ENCODE measurements at places on chromosomes 12 and 14. TPM values are rescaled to one million over a fixed set of nuclear protein-coding genes. Genes with fewer than 3 reads are reported as not detected.

The DHH gene
- 1.6 TPM for total RNA-seq

The OTOGL gene
- 0.37 TPM for total RNA-seq

The SERPINA10 gene
- total RNA-seq, result not detected

The TMTC3 gene
- 22.0 TPM for total RNA-seq

The LRTM2 gene
- total RNA-seq, result not detected

The SCNN1A gene
- total RNA-seq, result 13.3 TPM

GRCh38 chr14:104303705-104304425 is 165.5 kb downstream of the KIF26A start:
- DNase-seq, result no peak

- no peak for DNase-seq
Measured at GRCh38 chr12:109295764-109296425, 13.2 kb downstream of the FOXN4 start.

DNA sequence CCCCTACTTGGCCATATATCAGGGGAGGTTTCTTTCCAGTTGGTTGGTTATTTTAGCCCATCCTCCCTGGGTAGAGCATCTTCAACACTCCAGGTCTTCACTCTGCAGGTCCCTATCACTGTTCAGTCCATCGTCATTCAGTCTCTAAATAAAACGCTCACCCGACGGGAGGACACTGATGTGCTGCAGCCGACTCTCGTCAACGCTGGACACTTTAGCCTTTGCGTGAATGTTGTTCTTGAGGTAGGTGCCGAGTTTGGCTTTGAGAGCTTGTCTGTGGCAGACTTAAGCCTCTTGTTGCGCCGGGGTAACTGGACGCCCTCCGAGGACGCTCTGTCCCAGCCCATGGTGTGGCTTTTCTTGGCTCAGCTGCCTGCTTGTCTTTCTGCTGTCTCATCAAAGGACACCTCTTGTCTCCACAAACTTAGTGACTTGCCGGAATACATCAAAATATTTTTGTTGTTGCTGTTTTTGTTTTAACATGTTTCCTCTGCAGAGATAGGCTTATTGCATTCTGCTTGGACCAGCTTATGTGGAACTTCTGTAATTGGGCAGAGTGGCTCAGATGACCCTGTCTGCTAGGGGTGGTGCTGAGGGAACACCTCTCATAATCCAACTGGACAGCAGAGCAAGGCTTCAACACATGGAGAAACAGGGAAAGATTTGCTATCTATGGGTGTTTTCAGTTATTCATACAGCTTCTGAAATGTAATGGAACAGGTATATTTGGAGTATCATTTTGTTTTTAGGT is 26.5 kb downstream of the TCTN1 start:
- DNase-seq, result no peak

DNA sequence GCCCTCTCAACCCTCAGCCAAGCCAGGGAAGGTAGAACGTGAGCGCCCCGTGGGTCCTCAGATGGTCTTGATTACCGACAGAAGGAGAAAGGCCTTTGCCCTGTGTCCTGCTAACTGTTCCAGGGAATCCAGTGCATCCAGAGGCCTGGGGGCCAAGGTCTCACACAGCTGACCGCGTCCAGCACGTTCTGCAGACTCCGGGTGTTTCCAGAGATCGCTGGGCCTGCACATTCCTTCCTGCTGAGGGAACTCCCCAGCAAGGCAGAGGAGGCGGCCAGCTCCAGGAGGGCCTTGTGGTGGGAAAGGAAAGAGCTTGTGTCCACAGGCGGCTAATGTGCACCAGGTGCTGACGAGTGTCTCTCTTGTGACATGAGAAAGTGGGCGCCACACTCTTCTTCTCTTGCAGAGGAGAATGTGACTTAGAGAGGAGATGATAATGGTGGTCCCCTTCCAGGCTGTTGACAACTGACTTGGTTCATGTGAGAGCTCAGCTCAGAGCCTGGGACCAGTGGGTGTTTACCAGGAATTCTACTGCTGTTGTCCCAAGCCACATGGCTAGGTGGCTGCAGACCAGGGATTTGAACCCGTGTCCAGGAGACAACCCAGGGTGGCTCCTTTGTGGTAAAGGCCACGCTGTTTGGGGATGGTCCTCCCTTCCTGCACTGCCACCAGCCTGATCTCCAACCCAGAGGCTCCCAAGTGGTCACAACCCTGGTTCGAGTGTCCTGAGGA is 46.8 kb upstream of the DLK1 start:
- no peak for DNase-seq

DNA sequence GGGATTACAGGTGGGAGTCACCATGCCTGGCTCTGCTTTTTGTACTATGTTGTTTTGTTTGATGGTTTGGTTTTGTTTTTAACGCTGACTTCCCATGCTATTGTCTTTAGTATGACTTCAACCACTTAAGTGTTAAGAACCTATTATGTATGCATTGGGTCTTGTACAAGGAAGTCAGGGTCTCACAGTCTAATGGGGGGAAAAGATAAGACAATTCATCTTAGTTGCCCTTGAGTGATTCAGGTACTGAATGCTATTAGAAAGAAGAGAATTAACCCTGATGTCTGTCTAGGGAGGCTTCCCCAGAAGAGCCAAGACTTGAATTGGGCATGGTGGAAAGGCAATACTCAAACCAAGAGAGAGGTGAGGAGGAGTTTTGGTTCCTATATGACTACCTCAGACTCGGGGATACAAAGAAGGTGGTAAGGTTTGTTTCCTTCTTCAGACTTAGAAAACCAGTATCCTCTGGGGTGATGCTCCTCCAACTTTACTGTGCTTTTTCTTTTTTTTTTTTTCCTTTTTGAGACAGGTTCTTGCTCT is 64.6 kb downstream of the SUSD6 start:
- DNase-seq, result no peak

GRCh38 chr12:113064395-113065125 is 8.0 kb downstream of the DTX1 start:
- no peak for DNase-seq

GRCh38 chr12:53056296-53056695 is 6.4 kb downstream of the TNS2 start:
- DNase-seq, result no peak

GRCh38 chr14:57302883-57303282 is 34.1 kb downstream of the AP5M1 start:
- DNase-seq, result no peak

- no peak for DNase-seq
Measured at GRCh38 chr12:61757831-61758505, 502.2 kb upstream of the USP15 start.

DNA sequence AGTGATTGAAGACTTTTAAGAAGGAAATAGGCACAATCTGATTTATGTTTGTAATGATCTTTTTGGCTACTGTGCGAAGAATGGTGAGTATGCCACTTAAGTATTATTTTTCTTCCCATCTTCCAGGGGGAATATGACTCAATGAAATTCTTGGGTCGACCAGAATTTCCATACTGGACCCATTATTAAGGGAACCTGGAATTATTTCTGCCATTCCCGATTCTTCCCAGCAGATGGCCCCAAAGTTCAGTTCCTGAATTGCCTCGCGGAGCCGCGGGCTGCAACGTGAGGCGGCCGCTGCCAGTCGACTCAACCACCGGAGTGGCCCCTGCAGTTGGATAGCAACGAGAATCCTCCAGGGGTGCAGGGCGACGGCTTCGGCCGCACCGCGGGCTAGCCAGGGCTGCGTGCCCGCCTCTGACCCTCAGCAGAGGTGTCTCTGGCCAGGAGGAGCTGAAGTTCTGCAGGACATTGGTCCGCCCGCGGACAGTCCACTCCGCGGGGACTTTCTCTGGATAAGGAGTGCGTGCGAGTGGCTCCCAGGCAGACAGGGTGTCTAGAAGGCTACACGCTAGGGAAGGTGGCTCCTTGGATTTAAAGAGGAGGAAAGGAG is 628 bp upstream of the TSHR start:
- peak; percentile 73 for DNase-seq

- DNase-seq, result no peak
Measured at GRCh38 chr14:103206023-103206481, 82.8 kb downstream of the TNFAIP2 start.

DNA sequence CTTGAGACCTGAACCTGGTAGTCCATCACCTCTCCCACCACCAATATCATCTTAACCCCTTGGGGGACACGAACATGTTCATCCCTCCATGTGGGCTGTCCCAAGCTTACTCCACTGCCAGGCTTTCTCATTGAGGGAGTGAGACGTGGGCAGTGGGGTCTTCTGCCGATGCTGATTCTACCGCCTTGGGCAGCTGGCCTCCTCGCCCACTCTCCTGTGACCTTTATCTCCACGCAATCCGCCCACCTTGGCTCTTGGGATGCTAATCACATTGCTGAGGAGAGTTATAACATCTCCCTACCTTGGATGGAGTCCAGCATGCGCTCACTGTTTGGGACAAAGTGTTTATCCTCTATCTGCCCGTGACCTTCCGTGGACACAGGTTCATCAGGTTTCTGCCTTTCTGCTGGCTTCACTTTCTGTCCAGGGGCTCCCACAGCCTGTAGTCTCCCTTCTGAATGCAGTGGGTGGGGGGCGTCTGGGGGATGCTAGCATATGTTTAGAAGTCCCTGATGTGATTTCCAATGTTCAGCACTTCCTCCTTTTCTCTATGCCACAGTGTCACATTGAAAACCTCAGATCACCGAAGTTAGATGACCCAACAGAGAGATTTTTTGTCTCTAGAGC is 53.2 kb upstream of the ESRRB start:
- no peak for DNase-seq

- no peak for DNase-seq
Measured at GRCh38 chr12:46549527-46550265, 177.1 kb upstream of the SLC38A2 start.

DNA sequence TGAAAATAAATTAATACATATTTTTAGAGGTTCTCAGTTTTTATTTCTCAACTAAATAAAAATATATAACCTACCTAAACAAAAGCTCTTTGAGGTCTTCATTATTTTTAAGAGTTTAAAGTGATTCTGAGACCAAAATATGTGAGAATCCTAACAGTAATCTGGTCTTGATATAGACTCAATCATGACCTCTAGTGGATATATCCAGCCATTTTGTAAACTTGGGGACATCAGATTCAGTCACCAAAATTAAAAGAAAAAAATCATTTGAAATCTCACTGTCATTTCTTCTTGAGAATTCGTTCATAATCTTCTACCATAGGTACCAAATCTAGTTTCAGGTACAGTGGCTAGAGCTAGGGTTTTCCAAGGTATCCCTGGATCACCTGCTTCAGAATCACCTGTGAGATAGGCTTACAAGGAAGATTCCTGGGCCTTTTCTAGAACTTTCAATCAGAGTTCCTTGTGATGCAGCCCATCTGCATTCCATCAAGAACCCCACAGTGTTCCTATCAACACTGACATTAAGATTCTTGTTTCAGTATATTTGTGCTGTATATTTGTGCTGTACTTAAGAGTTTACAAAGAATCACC is 214.9 kb downstream of the ADAMTS20 start:
- DNase-seq, result no peak

DNA sequence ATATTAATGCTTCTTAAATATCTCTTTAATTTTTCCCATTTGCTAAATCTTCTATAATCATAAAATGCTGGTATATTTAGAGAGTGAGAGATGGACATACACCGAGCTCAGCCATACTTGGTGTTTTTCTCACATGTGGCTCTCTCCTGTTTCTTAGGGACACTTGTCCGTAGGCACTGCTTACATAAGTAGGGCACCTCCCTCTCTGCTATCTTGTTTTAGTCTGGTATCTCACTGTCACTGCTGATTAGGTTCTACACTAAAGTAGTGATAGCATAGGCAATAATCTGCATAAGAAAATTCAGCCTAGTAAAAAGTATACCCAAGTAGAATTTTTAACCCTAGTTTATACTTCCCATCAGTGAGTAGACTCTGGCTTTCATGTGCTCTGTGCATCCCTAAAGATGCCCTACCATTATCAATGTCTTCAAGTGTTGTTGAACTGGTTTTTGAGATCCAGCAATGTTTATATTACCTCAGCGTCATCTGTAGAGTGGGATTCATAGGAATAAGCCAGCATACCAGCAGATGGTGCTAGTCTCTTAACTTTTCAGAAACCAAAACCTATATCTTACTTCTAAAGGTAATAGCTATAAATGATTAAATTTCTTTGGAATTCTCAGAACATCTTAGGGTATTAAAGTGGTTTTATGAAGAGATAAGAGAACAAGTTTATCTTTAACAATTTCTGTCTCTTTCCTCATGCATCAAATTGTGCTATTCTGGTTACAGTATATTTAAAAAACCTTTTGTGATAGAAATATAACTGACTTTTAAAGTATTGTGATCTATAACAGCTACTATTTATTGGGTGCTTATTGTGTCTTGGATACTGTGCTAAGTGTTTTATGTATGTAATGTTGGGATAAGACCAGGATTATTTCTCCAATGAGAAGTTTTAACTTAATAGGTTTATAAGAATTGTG is 32.9 kb downstream of the ARID2 start:
- DNase-seq, result no peak

DNA sequence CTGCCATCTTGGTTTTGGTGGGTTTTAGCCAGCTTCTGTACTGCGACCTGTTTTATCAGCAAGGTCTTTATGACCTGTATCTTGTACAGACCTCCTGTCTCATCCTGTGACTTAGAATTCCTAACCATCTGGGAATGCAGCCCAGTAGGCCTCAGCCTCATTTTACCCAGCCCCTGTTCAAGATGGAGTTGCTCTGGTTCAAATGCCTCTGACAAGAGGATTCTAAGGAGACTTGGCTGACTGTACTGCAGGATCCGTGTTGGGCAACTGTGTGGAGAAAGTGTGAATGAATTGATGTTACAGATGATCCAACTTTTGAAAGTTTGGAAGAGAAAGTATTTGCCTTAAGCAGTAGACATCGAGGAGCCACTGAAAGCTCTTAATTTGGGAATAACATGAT is 91.0 kb downstream of the TTLL5 start:
- DNase-seq, result no peak

- no peak for DNase-seq
Measured at GRCh38 chr12:24455811-24456210, 493.1 kb downstream of the BCAT1 start.

DNA sequence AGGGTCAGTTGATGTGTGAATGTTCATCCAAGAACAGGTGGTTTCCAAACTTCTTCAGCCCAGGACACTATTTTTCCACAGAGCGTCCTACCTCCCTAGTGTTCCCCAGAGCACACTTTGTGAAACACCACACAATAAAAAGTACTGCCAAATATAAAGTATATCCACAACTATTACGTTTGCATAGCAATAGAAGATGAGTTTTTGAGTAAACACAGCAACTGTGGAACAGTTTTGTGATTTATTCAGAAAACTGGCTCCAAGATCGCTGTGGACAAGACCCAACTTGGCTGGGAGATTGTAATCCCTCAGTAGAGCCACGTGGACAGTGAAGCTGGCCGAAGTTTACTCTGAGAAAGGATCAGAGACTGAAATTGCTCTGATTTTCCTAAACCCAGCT is 14.5 kb upstream of the MAP1LC3B2 start:
- DNase-seq, result no peak

GRCh38 chr14:21109377-21110138 is 8.7 kb downstream of the TMEM253 start:
- no peak for DNase-seq
